ENCODE measurements at places on chromosomes 16 and 17.
A peak's percentile ranks its signal among the peaks of the same experiment; 100 is the strongest.

GRCh38 chr16:63066552-63066951, 1030.3 kb upstream of the CDH8 start:
- no peak for DNase-seq

DNA sequence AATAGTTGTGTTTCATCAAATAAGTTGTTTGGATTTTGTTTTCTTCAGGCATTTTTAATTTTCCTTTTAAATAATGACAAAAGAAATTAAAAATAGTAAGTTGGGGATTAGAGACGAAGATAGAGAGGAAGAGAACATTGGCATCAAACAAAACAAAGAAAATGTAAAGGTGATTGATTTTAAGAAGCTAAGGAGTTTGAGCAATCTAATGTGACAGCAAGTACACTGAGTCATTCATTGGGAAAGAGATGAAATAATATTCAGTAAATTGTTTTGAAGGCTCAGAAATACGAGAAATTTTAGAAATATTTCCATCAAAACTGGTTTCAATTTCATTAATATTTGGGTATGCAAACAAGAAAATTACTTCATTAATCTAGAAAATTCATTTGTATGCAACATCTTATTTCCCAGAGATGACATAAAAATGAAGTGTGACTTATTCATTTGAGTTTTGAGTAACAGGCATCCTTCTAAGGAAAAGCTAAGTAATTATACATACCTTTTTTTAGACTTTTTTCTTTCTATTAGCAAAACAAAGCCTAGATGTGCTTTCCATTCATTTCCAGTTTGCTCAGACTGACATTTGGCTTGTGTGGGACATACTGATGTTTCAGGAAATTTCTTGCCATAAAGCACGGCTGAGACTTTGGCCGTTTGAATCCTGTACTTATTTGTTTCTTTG, 66.7 kb downstream of the COX10 start:
- no peak for DNase-seq

DNA sequence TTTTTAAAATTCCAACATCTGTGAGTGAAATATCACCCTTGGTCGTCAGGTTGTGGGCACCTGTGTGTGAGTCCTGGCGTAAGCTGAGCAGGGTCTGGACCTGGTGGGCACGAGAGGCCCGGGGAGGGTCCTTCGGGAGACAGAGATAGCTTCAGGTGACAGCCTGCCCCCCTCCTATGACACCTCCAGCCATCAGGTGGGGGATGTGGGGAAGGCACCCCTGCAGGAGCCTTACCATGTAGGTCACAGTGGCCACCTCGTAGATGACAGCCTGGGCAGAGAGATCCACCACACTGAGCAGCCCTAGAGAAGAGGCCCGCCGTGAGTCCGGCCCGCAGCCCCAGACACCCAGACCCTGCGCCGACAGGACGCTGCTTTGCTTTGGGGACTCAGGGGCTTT, 11.2 kb downstream of the SLC47A2 start:
- DNase-seq, result no peak

GRCh38 chr17:81998212-81998611, 20.8 kb downstream of the ASPSCR1 start:
- no peak for DNase-seq

DNA sequence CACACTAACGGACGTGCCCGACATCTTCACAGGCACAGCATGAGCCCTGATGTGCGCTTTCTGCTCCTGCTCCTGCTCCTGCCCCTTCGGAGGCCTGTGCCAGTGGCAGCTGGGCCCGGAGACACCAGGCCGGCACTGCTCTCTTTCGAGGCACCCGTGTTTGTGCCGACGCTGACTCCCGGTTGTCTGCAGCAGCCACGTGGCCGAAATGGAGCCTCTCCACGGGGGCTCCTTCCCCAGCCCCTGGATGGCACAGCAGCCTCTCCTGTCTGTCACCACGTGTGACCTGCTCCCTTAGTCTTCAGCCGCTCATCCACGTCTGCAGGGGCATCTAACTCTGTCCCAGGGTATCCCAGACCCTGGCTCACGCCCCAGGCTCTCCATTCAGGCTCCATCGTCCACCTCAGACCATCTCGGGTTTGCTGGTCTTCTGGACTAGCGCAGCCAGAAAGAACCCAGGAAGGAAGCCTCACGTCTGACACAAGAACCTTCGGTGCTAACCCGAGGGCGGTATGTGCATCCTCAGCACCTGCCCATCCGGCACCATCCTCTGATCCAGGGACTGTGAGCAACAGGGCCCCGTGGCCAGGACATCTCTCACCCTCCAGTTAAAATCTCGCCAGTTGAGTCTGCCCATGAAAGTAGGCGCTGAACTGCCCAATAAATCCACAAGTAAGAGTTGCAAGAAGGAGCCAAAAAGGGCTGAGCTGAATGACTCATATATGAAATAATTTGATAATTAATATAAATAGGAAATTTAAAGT, 4.2 kb upstream of the RPH3AL start:
- no peak for DNase-seq

GRCh38 chr17:37671028-37671823, 28.0 kb upstream of the DDX52 start:
- DNase-seq, result no peak

DNA sequence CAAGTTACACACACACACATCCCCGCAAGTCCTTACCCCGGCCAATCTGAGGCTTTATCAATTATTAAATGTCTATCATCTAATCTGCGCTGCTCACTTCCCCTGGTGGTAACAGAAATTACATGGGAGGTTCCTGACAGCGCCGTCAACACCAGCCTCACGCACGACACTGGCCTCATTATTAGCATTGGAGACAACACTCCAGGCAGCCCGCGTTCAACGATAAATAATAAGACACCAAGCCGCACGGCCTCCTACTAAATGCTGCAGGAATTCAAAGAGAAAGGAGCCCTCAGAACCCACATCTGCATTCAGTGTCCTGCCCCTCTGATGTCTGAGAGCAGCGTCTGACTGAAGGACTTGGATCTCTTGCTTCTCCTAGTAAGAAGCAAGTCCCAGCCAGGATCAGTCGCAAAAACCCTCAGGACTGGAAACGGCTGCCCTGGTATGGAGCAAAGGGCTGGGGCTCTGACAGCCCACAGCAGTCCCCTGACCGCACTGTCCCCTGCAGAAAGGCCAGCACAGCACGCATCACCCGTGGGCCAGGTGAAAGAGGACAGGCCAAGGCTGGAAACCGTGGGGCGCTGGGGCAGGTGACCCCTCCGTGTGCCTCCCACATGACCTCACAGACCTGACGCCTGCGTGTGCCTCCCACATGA, 7.6 kb upstream of the RPH3AL start:
- no peak for DNase-seq

DNA sequence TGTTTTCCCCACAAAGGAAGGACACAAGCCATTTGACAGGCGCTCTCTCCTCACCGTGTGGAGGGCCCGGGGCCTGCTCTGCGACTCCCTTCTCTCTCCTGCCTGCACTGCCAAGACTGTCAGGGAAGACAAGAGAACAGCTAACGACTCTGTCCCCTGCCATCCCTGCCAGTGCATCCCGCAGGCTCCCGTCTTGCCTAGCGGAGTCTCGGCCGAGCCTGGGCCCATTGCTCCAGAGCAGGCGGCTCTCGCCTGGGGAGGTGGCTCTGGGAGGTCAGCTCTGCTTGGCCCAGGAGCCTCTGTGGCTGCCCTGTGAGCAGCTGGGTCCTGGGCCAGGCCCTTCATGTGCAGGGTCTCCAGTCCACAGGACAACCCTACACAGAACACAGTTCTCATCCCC, 53.0 kb downstream of the WNT3 start:
- DNase-seq, result no peak

GRCh38 chr16:23667355-23667659, 11.4 kb upstream of the PLK1 start:
- DNase-seq, result no peak

- DNase-seq, result no peak
Measured at GRCh38 chr17:3485481-3486068, 9.8 kb downstream of the ASPA start.

DNA sequence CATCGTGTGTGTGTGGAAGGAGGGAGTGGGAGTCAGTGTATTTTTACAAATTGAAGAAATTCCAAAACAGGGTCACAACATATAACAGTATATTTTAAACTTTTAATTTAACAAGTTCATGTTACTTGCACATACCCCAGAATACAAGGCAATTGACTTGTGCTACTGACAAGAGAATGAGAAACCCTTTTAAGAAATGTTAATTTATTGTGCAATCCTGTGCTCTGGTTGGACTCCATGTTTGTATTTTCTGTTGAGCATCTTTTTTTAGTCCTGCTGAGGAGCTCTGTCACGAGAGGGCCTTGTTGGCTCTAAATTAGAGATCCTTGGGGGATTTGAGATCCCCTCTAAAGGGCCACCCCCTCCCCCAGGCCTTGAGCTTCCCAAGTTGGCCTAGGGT, 1.1 kb upstream of the EMP2 start:
- DNase-seq, result no peak

DNA sequence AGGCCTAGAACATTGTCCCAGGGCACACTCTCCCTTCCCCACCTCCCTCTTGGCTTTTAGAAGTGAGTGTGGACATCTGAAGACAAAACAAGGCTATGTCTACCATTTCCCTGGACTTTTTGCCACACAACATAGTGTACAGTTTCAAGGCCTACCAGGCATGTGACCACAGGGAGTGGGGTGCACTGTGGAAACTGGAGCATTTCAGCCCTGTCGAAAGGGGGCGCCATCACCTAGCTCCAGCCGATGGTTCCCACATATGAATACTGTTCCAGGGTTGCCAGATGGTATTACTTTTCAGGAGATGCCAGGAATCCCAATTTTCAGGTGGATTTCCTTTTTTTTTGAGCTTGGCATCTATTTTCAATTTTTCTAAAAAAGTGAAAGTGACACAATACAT, 140.7 kb downstream of the KATNIP start:
- DNase-seq, result no peak

GRCh38 chr17:77849239-77849638, 109.3 kb upstream of the TNRC6C start:
- no peak for DNase-seq

DNA sequence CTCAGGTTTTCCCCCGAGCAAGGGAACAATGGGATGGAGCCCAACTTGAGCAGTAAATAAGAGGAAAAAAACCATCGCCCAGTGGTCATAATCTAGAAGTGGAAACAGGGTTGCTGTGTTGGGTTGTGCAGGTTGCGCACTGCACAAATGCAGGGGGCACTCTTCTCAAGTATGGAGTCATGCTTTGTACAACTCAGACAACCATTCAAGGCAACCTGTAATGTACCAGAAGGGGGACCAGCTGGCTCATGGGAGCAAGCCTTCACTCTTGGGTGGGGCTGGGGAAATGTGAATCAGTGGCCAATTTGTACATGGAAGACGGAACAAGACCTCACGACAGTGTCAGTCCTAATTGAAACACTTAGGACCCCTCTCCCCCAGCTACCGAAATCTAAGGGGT, 23.9 kb upstream of the LITAF start:
- DNase-seq, result no peak

GRCh38 chr17:5131146-5131715, 15.4 kb downstream of the USP6 start:
- DNase-seq, result no peak

- no peak for DNase-seq
Measured at GRCh38 chr16:28078261-28078660, 14.7 kb upstream of the GSG1L start.

GRCh38 chr16:50079397-50080140, 13.8 kb downstream of the HEATR3 start:
- DNase-seq, result no peak

- no peak for DNase-seq
Measured at GRCh38 chr17:64661726-64661975, 456 bp downstream of the SMURF2 start.

DNA sequence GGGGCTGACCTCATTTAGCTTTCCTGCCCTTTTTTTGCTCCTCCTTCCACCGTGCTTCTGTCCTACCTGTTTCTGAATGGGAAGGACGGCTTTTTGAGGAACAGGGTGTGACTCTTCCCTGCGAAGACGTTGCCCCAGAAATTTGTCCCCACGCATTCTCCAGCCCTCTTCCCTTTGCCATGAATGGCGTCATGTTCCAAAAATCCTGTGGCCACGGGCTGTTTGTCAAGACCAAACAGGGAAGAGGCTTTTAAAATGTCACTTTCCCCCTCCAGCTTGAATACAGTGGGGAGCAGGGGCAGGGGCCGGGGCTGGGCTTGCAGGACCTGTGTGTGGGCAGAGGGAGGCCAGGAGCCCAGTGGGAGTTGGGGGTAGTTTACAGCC, 13.9 kb downstream of the MPRIP start:
- DNase-seq, result no peak

DNA sequence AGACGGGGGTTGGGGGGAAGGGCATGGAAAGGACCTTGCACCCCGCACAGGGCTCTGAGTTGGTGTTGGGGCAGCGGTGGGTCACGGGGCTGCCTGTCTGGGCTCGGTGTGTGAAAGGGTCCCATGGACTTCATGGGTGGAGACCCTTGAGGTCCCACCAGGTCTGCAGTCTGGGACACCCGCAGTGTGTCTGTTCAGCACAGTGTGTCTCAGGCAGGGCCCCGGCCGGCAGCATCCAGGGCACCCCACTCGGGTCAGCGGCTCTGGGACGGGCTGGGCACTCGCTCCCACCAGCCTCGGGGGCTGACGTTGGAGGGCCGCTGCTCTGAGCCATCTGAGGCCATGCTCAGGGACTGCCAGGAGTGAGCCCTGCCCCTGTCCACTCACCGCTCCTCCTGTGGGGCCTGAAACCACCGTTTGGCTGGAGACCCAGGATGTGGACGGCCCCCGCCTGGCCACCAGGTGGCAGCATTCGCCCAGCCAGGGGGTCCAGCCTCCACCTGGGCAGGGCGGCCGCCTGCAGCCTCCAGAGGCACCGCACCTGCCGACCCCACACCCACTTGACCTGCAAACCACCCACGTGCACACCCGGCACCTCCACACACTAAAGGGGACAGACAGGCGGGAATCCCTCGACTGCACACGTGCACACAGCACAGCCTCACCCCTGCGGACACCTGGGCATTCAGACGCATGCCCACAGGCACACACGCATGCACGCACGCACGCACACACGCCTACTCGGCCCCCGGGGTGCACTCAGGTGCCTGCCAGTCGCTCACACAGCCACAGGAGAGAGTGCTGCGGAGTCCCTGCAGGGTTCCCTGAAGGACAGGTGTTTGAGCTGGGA, 10.1 kb upstream of the ZFPM1 start:
- peak; percentile 78 for DNase-seq

DNA sequence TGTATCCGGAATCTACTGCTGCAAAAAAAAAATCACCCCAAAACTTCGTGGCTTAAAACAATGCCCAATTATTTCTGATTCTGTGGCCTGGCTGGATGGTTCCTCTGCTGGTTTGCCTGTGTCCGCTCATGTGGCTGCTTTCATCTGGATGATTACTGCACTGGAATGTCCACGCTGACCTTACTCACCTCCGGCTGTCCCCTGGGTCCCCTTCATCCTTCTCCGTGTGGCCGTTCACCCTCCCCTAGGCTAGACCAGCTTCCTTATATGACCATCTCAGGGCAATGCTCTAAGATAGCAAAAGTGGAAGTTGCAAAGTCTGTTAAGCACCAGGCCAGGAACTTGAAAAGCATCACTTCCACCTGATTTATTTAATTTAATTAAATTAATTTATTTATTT, 31.4 kb upstream of the SPNS2 start:
- no peak for DNase-seq

GRCh38 chr16:88705076-88705684, 1.0 kb downstream of the RNF166 start:
- no peak for DNase-seq

GRCh38 chr17:5003214-5003867, 5.6 kb downstream of the KIF1C start:
- DNase-seq, result no peak

- no peak for DNase-seq
Measured at GRCh38 chr17:70288540-70289290, 119.4 kb downstream of the KCNJ2 start.

Data from right kidney (tissue), 9 donors.